SK-N-DZ (cell line): ENCODE measurements at places on chromosomes 11 and 22.

DNA sequence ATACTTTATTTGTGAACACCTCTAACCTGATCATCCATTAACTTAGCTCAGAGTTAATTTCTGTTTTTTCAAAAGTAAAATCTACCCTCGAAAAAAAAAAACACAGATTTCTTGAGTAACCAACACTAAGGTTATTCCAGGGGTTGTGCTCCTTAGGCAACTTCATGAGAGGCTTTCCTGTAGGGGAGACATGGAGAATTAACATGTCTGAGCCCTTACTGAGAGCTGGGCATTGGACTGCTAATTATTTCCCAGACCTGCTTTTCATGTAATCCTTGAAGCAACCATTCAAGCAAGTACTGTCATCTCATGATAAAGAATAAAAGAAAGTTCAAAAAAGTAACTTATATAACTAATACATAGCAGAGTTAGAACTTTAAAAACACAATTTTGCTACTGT is 13.5 kb upstream of the UPB1 start:
- no peak for DNase-seq

GRCh38 chr22:30423959-30424533 is 1.5 kb upstream of the MTFP1 start:
- peak; percentile 100 for DNase-seq

DNA sequence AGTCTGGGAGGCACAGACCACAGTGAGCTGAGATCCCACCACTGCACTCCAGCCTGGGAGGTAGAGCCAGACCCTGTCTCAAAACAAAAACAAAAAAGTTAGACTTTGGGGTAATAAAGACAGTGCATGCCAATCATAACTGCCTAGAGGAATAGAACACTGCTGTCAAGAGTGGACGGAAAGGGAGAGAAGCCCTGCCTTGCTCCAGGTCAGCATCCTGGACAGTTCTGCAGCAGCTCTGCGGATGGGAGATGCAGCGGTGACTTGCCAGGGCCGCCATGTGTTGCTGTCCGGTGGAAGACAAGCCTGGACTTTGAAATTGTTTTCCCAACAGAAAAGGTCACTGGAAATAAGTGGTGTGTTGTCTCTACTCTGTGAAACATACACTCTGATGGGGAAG is 618.2 kb downstream of the TBC1D22A start:
- no peak for DNase-seq

GRCh38 chr11:28833169-28833568 is 725.0 kb downstream of the METTL15 start:
- no peak for DNase-seq

- no peak for DNase-seq
These were observed 93.8 kb downstream of the KCNC1 start for GRCh38 chr11:17828311-17828751.
